Activated CD4-positive, alpha-beta T cell treated with anti-CD3 and anti-CD28 coated beads, Interleukin-2, amount 50 U/mL, for 48 hours (primary cell): ENCODE measurements at places on chromosomes 2 and 18.

GRCh38 chr2:135650721-135651120, 90.9 kb upstream of the UBXN4 start:
- DNase-seq: no peak

DNA sequence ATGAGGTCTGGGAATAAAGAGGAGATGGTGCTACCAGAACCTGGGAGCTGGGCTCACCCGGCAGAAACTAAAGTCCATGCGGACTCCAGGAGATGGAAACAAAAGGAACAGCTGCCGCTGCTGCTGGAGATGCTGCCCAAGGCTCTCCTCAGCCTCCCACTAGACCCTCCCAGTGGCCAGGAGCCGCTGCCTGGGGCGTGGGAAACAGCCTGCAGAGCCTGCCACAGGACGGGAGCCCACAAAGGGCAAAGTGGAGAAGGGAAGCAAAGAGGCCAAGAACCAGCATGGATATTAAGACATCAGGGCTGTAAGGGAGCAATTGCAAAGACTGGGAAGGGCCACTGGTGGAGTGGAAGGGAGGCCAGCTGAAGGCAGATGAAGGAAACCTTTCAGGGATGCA, 179.6 kb downstream of the NCK2 start:
- no peak for DNase-seq

DNA sequence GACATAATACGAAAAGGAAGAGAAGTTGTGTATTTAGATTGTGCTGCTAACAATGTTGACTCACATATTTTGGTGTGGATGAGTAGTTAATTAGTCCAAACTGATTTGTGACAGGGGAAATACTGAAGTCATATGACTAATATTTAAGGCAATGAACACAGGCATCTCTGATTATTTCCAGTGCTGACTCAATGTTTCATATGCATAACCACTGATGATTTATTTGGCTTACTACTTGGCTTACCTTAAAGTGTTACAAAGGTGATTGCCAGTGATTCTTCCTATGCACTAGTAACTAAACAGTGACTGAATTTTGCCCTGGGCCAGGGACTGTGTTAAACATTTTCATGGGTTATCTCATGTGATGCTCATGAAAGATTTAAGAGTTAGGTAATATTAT, 722.6 kb downstream of the METTL4 start:
- no peak for DNase-seq

DNA sequence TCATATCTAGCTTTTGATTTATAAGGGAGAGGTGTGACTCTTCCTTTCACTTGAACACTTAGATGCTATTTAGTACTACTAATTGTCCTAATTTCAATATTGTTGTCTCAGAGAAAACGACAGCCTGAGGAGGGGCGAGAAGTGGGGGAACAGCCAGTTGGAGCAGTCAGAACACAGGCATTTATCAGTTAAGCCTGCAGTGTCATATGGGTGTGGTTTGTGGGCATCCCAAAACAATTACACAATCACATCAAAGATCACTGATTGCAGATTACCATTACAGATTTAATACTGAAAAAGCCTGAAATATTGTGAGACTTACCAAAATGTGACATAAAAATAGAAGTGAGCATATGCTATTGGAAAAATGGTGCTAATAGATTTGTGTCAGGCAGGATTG, 15.8 kb downstream of the TMEM131 start:
- no peak for DNase-seq

DNA sequence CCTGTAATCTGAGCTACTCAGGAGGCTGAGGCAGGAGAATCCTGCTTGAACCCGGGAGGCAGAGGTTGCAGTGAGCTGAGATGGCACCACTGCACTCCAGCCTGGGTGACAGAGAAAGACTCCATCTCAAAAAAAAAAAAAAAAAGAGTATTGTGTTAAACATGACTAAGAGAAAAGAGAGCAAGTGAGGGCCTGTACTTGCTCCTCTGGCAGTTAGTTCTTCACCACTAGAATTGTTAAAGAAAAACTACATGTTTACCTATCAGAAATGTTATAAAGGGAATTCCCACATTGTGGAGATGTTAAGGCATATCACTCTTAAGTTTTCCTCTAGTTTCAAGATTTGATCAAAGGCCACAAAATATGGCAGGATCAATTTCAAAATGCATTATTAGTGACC, 75.4 kb upstream of the LRATD1 start:
- DNase-seq: no peak

DNA sequence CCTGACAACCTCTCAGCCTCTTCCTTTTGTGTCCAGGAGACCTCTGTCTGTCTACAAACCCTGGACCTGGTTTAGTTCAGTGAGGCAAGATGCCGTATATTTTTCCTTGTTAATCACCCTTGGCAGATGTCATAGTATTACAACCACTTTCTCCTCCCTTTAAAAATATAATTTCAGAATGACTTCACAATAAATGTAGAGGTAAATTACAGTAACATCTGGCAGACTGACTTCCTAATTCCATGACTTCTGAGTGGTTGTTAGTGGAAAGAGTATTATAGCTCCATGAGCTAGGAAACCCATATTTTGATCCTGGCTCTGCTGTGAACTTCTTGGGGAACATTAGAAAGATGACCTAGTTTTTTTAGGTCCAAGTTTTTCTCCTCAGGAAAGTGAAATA, 39.5 kb downstream of the SPATS2L start:
- DNase-seq: no peak

- no peak for DNase-seq
Observed at GRCh38 chr2:198961547-198961946, 496.2 kb downstream of the SATB2 start.

- DNase-seq: no peak
Observed at GRCh38 chr2:20414806-20415205, 32.1 kb upstream of the RHOB start.

- DNase-seq: peak; percentile 21
Observed at GRCh38 chr2:41698678-41699422, 349.0 kb upstream of the PKDCC start.

DNA sequence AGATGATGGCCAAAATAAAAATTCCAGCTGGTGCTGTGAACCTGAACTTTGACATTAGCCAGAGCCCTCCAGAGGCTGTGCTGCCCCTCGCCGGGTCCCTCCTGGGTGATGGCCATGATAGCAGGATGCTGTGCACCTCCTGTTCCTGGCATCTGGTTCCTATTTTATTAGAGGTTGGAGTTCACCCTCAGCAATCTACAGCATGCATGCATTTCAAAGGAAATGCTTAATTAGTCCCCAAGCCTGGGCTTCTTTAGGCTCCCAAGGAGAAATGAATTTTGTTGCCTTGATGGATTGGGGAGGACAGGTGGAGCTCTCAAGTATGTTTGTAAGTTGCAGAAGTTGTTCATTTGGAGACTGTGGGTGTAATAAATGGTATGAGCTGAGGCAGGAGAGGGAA, 166.9 kb downstream of the GLI2 start:
- DNase-seq: no peak

DNA sequence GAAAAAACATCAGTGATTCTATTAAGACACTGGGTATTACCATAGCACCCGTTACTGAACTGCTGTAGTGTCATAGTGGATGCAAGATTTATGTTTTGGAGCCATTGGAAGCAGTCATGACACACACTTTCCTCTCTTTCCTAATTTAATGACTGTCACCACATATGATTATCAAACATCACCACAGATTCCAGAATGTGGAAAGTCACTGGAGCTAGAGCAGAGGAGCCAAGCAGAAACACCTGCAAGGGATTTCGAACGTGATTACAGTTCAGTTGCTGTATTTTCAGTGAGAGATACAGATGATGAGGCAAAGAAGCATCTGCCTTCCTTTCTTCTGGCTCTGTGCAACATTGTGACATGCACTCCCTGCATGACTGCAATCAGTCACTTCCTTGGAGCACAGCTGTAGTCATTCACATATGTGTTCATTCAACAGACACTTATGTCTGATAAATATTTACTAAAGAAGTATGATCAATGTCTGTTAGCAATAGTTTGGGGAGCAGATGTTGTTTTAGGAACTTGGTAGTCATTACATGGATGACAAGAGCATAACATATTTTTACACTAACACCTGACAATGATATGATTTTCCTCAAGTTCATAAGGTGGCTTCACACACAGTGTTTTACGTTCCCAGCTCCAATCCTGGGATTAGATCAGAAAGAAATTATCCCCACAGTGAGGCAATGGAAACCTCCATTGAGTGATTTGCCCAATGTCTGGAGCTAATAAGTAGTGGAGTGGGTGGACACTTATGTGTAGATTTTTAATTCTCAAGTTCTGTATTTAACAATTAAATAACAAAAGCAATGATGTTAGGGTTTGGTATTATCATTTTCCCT, 416.6 kb downstream of the PLCL1 start:
- DNase-seq: no peak

GRCh38 chr18:28459587-28459986, 282.7 kb upstream of the CDH2 start:
- DNase-seq: no peak

DNA sequence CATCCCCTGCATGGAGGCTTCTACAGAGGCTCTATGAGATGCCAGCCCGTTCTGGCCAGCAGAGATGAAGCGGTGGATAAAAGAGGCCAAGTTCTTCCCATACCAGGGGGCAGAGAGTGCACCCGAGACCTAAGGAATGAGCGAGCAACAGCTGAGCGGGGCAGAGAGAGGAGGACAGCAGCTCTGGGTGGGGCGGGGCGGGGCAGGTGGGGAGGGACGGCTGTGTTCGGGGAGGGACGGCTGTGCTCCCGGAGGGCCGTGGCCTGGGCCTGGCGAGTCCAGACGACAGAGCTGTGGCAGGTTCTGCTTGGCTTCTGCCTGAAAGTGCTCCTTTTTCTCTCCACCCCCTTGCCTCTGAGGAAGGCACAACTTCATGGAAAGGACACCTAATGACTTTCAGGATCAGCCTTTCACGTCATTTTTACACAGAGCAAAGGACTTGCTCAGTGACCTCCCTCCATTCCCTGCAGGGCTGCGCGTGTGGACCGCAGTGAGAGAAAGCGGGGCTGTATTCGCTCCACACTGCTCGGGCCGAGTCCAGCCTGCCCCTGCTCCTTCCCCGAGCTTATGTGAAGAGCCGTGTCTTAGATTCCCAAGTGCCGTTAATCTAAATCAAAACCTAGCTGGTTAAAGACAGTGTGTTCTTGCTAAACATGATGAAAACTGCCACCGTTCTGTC, 232.9 kb downstream of the HDAC4 start:
- DNase-seq: no peak

DNA sequence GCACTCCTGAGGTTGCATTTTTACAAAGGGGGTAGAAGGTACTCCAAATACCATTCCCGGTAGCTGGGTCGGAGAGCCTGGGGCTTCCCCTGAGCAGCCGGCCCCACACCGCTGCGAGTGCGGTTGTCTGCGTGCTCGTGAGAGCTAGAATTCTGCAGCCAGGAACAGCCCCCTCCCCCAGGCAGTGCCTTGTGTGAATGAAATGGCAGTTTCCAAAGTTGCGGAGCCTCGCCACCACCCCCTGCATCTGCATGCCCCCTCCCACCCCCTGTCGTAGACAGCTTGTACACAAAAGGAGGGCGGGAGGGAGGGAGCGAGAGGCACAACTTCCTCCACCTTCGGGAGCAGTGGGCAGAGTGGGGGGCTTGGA, 1.1 kb downstream of the MYCN start:
- no peak for DNase-seq

- DNase-seq: no peak
Observed at GRCh38 chr2:7593360-7593759, 676.1 kb downstream of the RNF144A start.

- no peak for DNase-seq
Observed at GRCh38 chr18:24727685-24728084, 267.2 kb downstream of the HRH4 start.

GRCh38 chr2:22450831-22451230, 934.1 kb upstream of the KLHL29 start:
- no peak for DNase-seq

GRCh38 chr2:40370007-40370395, 81.9 kb downstream of the SLC8A1 start:
- no peak for DNase-seq

GRCh38 chr2:167862782-167863181, 384.6 kb downstream of the STK39 start:
- no peak for DNase-seq

- DNase-seq: peak; percentile 69
Observed at GRCh38 chr2:42568401-42569115, at the start of gene MTA3. Gene MTA3, plus strand, starts transcription at chr2:42568632. Its CDS starts 114 bp downstream, at chr2:42568746.

DNA sequence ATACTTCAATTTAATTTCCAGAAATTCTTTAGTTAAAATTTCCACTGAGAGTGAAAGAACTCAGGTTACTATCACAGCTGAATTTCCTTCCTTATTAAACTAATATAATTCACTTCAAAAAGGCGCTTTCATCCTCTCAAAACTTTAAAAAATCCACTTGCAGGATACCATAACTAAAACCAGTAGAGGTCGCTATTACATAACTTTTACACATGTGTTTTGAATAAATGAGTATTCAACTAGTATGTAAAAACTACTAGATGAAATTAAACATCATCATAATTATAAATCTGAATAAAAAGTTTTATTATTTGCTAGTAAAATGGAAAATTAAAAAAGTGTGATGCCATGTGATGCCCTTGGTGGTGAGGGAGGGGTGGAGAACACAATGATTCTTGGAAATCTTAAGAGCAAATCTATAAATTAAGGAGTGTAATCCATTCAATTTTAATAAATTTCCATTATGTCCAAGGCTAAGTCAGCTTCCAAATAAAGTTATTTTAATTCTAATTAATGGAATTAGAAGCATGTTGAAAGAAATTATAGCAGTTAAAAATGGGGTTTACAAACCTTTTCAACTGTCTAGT, 61.4 kb downstream of the SOS1 start:
- no peak for DNase-seq

GRCh38 chr2:30253873-30254684, 22.7 kb downstream of the LBH start:
- no peak for DNase-seq

DNA sequence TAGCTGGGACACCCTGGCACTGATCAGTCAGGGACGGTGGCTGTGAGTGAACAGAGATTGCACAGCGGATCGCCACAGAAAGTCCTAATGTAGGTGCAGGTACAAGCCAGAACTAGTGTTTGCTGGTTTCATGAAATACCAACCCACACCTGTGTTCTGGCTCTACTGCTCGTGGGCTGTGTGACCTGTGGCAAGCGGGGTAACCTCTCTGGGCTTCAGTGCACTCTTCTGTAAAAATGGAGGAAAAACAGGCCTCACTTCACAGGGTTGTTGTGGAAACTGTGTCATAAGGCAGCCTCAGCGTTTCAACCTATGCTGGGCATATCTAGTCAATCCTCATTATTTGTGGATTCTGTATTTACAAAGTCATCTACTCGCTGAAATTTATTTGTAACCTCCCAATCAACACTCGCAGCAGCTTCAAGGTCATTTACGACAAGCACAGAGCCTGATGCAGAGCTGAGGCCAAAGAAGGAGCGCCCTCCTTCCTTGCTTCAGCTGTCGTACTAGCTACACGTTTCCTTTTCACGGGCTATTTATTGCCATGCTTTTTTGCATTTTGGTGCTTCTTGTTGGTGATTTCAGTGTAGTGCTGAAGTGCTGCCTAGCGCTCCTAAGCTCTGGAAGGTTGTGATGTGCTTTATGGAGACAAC, 30.0 kb downstream of the GPR45 start:
- no peak for DNase-seq

DNA sequence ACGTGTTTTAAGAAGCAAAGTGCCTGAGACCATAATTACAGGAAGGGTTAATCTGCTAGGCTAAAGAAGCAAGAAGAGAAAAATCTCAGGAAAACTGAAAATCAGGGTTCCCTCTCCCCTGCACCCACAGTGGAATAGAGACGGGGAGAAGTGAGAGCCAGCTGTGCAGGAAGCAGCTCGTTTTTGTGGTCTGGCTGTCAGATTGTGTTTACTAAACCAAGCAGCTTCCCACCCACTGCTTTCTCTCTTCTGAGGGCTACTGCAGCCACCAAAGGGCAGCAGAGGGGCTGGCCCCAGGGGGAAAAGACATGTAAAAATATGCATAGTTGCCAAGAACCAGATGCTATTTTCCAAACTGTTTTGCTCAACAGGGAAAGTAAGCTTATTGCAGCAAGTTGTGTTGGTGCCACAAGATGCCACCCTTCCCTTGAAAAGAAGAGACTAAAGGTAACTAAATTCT, 72.6 kb upstream of the THUMPD2 start:
- DNase-seq: no peak
